ENCODE measurements at places on chromosomes 1 and 21.

- DNase-seq: no peak
Observed at GRCh38 chr21:26408511-26408910, 164.6 kb downstream of the CYYR1 start.

- DNase-seq: no peak
Observed at GRCh38 chr1:57468641-57469523, 45.0 kb upstream of the DAB1 start.

DNA sequence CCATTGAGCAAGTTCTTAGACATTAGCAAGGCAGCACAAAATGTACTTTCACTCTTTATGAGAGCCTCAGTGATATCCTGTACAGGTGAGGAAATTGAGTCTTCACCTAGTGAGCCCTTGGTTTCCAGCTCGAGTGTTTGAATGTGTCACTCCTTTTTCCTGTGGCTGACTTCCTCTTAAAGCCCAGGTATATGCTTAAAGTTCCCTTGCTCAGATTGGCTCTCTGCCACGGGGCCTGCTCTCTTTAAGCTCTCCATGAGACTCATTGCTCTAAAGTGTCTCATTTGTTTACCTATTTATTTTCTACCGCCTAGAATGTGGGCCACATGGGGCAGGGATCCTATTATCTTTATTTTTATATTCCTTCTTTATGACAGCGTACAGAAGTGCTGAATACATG lies 324.9 kb downstream of the SIPA1L2 start:
- no peak for DNase-seq

- no peak for DNase-seq
Observed at GRCh38 chr1:156113282-156113950, 1.1 kb upstream of the LMNA start.

DNA sequence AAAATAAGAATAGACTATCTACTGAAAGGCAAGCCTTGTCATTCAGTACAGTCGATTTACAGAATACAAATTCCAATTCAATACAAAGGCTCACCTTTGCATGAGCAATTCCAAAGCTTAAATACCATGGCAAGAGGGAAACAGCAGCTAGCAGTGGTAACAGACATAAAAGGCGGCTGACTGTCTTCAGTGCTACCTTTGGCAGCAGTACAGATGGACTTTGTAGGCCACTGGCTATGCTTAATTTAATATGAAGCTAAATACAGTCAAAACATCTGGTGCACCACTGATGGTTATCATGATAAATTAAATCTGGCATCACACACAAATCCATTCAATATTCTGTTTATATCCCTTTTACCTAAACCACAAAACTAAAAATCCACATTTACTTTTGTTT lies 62.4 kb downstream of the RERE start:
- no peak for DNase-seq

DNA sequence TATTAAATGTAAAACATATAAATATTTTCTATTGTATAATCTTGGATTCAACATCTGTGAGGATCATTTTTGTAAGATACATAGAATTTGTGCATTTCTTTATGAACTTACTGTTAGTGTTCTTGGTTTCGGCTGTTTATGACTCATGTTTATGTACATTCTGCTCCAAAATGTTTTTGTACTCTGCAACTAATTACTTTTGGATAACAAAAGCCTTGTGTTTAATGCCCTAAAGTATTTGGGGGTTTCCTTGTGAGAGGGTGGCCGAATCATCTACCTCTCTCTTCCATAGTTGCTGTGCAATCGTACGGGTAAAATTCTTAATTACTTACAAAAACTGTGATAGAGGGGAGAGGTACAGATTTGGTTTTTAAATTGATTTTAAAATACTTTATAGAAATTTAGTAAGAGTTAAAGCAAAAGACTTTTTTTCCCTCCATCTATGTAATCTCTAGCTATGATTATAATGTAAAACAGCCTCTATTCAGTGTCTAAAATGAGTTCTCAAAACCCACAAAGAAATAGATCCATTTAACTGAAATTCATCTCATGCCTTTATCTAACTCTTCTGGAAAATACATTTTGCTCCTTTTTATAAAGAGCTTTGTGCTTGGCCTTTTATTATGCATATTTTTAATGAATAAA lies 38.7 kb upstream of the LRRC8C start:
- no peak for DNase-seq

DNA sequence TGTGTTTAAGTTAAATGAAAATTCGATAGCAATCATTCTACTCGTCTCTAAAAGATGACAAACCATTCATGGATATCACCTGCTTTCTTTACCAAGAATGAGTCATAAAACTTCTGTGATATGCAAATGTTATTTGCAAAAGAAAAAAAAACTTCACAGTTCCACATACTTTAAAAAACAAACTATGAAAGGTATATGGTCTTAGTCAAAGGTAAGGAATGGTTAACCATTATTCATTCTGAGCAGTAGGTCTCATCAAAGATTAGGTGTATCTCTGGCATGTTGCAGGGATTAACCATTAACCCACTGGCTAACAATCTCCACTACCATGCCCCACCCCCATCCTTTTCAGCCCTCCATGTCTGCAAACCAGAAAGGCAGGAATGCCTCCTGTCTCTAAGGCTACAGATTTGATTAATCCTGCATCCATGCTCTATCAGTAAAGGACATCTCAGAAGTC lies 44.4 kb downstream of the PTPN14 start:
- DNase-seq: no peak

GRCh38 chr1:53693773-53694717 lies 44.9 kb downstream of the GLIS1 start:
- no peak for DNase-seq

GRCh38 chr1:155018617-155019348 lies 14.8 kb downstream of the DCST2 start:
- DNase-seq: no peak

DNA sequence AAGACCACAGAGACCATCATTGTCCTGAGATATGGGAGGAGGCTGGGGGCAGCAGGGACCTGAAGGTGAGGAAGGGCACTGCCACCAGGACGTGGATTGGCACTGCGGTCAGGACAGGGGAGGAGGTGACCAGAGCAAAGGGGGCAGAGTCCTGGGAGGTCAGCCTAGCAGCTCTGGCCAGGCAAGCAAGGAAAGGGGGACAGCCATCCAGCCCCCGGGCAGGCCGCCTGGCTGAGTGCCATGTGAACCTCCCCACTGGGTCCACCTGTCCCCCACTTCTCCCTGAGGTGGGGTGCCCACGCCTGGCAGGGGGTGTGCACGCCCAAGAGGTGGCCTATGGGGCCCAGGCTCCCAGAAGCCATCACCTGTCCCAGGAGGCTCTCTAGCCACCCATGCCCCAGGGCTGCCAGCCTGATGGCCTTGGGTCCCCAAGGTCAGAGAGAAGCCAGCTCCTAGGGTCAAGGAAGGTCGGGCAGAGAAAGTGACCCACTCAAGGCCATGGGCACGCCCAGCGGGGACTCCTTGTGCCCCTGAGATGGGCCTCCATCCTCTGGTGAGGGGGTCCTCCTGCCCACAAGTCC lies 17.6 kb upstream of the PTTG1IP start:
- no peak for DNase-seq

DNA sequence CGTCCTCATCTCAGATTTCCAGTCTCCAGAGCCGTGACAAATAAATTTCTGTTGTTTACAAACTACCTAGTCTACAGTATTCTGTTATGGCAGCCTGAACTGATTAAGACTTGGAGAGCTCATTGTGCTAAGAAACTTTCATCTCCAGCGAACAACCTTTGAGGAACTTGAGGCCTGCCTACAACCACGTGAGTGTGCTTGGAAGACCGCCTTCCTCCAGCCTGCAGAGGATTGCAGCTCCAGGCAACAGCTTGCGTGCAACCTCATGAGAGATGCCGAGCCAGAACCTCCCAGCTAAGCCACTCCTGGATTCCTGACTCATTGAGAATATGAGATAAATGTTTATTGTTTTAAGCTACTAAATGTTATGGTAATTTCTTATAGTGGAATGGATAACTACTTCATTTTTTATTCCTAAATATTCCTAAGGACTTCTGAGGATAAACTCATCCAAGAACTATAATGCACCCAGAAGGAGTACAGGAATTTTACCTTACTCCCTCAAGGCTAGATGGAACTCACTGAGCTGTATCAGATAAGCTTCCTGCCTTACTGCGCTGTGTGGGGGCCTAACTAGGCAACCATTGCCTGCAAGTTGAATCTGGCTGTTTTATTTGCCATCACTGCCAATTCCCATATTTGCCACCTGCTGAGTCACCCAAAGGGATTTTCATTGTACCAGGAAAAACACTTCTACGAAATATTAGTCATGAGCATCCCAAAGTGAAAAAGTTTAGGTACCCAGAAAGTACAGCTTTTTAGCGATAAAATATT lies 17.6 kb downstream of the FAM177B start:
- peak; percentile 67 for DNase-seq

GRCh38 chr1:27255136-27255535 lies 20.7 kb downstream of the WDTC1 start:
- DNase-seq: no peak

- DNase-seq: no peak
Observed at GRCh38 chr1:169511316-169512005, 25.7 kb upstream of the SLC19A2 start.

- DNase-seq: no peak
Observed at GRCh38 chr1:43781574-43781973, 74.2 kb downstream of the ST3GAL3 start.

GRCh38 chr1:10429868-10430215 lies 391 bp upstream of the CENPS start:
- peak; percentile 24 for DNase-seq

- no peak for DNase-seq
Observed at GRCh38 chr1:71023515-71023914, 24.1 kb downstream of the PTGER3 start.

DNA sequence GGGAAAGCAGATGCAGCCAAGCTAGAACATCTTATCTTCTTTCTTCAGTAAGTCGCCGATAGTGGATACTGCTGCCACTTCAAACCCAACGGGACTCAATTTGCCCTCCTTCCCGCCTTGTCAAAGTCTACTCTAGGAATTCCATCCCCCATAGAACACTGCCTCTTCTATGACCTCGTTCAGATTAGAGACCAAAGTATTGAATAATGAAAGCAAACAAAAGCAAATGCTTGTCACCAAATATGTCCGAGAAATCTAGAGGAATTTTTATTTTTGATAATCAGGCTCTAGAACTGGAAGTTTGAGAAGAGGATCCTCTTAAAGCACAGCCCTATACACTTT lies 853 bp upstream of the RRAGC start:
- DNase-seq: peak; percentile 32

DNA sequence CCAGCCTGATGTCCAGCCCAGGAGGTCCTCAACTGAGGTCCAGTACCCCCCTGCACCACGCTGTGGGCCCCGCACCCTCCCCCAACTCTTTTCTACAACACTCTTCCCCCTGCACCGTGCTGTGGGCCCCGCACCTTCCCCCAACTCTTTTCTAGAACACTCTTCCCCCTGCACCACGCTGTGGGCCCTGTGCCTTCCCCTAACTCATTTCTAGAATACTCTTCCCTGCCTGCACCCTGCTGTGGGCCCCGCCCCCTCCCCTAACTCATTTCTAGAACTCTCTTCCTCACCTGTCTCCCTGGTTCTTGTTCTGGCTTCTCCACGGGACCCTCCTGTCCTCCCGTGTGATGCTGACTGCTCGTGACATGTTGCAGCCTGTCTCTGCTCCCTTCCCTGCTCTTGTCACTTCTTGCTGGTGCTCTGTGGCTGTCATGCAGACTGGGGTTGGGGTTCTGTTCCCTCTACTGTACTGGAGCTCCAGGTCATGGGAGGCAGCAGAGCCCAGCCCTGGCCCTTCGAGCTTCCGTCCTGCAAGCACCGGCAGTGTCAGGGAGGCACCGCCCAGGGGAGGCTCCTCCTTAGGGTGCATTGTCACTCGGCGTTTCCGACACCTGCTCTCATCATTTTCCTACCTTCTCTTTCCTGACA lies 160.1 kb upstream of the COL6A1 start:
- DNase-seq: no peak

DNA sequence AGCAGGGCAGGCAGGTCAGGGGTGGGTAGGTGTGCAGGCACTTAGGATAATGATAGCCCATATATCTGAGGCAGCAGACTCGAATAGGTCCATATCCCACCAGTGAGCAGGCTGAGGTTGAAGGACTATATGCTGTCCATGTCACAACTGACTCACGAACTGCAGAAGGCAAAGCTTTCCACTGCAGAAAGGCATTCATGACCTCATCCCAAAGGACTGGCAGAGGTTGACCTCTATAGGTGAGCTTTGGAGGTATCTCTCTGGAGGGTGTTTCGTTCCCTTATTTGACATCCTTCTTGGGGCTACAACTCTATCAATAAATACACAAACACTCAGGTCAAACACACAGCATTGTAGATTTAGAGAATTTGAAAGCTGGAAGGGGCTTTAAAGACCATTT lies 42.8 kb upstream of the MARK1 start:
- no peak for DNase-seq

DNA sequence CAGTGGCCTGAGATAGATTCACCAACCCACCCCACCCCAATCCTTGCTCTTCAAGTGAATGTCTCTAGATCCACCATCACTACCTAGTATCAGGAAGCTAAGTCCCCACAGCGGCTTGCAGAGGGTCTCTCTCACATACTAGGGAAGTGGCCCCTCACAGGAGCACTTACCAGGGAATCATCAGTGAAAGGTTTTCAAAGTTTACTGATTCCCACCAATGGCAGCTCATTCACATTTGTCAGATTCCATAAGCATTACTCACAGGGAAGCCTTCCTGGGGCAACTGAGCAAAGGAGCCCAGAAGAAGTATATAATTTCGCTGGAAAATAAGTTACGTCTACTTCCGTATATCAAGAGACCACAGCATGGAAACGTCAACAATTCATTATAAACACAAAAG lies 120.8 kb downstream of the GREM2 start:
- peak; percentile 42 for DNase-seq

GRCh38 chr1:199002661-199003060 lies 363.8 kb downstream of the PTPRC start:
- no peak for DNase-seq

DNA sequence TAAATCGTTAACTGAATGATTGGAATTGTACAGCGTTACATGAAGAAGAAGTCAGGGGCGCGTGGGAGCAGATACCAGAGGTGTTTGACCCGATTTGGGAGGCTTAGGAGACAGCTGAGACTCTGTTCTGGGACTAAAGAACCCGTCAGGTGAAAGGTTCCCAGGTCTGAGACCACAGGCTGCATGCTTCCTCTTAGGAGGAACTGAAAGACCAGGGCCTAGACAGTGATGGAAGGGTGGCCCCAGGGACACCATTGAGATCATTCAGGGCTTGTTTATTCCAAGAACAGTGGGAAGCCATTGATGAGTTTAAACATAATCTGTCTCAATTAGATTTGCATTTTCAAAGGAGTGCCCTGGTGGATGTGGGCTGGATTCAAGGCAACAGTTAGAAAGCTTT lies 904 bp downstream of the KLF17 start:
- DNase-seq: no peak

DNA sequence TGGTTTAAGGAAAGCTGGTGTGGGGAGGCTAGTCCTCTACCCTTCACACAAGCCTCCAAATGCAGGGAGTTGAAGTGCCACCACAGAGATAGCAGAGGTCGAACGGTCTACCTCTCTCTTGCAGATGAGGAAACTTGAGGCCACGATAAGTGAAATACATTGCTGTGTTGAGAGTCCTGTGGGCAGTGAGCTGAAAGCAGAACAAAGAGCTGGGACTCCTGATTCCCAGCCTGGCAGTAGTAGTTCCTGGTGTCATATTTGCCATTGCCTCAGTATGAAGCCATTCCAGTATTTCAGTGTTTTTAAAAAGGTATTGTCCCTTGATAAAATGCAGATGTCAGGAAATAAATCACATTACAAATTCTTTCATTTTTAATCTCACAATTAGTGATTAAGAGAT lies 28.6 kb downstream of the AK4 start:
- no peak for DNase-seq

- DNase-seq: no peak
Observed at GRCh38 chr1:197937381-197937780, 20.2 kb downstream of the LHX9 start.

GRCh38 chr1:12461754-12462153 lies 156.3 kb downstream of the DHRS3 start:
- no peak for DNase-seq

Data from hepatic stellate cell (primary cell).